MM.1S (cell line): ENCODE measurements at places on chromosomes 5 and 9.

DNA sequence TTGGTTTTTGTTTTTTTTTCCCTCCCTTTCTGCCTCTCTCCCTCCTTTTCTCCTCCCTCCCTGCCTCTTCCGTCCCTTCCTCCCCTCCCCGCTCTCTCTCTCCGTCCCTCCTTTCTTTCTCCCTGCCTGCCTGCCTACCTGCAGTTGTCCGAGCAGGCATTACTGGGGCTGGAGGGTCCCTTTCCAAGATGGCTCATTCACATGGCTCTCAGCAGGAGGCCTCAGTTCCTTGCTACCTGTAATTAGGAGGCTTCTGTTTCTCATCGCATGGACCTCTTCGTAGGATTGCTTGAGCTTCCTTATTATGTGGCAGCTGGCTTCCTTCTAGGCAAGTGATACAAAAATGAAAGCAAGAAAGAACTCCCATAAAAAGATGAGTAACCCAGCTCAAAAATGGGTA lies 8.0 kb downstream of the RGS3 start:
- H3K4me1 ChIP-seq: 0 out of 2 replicates have a peak, but pooled peaks cover 3% of the 10 kb centered on the region
- no peaks in the 10 kb centered on the region for H3K36me3 ChIP-seq

GRCh38 chr5:68261169-68261568 lies 45.6 kb downstream of the PIK3R1 start:
- no peaks in the 10 kb centered on the region for H3K36me3 ChIP-seq
- no peaks in the 10 kb centered on the region for H3K4me1 ChIP-seq

- H3K4me1 ChIP-seq: no peaks in the 10 kb centered on the region
- no peak for DNase-seq
- H3K36me3 ChIP-seq: no peaks in the 10 kb centered on the region
- no peak overlapping the region for H3K4me3 ChIP-seq
Measured at GRCh38 chr9:133844398-133844784, 106.2 kb upstream of the SARDH start.

DNA sequence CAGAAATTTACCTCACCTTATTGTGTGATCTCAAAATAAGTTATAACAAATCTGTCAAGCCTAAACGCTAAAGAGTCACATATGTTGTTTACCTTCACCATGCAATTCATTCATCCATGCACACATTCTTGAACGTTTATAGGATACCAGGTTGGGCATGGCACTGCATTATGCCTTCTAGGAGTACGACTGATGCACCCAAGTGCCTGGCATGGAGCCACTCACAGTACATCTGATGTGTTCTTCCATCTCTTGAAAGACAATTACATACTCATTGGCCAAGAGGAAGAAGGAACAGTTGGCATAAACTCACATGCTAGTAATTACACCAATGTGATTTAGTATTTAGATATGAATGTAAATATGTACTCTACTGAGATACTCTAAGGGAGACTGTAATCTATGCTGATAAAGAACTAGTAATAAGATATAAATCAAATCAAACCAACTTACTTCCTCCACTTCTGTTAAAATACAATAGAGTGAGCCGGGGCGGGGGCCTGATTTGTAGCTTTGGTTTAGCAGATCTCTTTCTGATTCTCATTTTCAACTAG lies 90.7 kb downstream of the LPAR1 start:
- H3K4me3 ChIP-seq: no peak overlapping the region
- no peaks in the 10 kb centered on the region for H3K36me3 ChIP-seq
- H3K27ac ChIP-seq: no peak overlapping the region

DNA sequence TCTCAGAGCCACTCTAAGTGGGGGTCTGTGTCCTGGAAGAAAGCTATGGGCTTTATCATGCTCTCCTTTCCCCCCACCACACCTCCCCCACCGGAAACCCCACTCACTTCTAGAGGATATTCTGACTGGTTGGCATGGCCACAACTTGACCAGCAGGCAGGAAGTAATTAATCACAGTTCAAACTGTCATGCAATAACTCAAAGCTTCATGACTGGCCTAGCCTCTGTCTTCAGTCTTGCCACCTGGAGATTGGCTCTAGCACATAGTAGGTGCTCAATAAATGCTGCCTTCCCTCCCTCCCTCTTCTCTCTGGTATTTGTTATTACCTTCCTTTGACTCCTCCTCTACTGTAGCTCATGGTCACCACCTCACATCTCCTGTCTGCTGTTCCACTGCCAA lies 124.7 kb downstream of the GABBR2 start:
- H3K4me1 ChIP-seq: no peaks in the 10 kb centered on the region
- no peak overlapping the region for H3K27ac ChIP-seq
- no peaks in the 10 kb centered on the region for H3K27me3 ChIP-seq
- no peak for DNase-seq
- no peak overlapping the region for H3K4me3 ChIP-seq

GRCh38 chr9:34992376-34992951 lies 2.9 kb downstream of the DNAJB5 start:
- H3K27ac ChIP-seq: no peak overlapping the region
- H3K4me3 ChIP-seq: no peak overlapping the region
- no peaks in the 10 kb centered on the region for H3K36me3 ChIP-seq
- H3K4me1 ChIP-seq: no peaks in the 10 kb centered on the region
- 0 out of 2 replicates have a peak, but pooled peaks cover 4% of the 10 kb centered on the region for H3K27me3 ChIP-seq

GRCh38 chr5:43161244-43161643 lies 30.8 kb upstream of the NIM1K start:
- DNase-seq: no peak
- no peaks in the 10 kb centered on the region for H3K27me3 ChIP-seq
- H3K36me3 ChIP-seq: peaks cover 3% of the 10 kb centered on the region
- H3K27ac ChIP-seq: no peak overlapping the region
- no peaks in the 10 kb centered on the region for H3K4me1 ChIP-seq

GRCh38 chr5:169242849-169243186 lies 58.1 kb downstream of the SLIT3 start:
- H3K4me3 ChIP-seq: no peak overlapping the region
- no peaks in the 10 kb centered on the region for H3K27me3 ChIP-seq
- no peaks in the 10 kb centered on the region for H3K36me3 ChIP-seq
- no peak for DNase-seq
- no peak overlapping the region for H3K27ac ChIP-seq
